Posterior vena cava (tissue), 2 donors: ENCODE measurements at places on chromosomes 4 and X.

DNA sequence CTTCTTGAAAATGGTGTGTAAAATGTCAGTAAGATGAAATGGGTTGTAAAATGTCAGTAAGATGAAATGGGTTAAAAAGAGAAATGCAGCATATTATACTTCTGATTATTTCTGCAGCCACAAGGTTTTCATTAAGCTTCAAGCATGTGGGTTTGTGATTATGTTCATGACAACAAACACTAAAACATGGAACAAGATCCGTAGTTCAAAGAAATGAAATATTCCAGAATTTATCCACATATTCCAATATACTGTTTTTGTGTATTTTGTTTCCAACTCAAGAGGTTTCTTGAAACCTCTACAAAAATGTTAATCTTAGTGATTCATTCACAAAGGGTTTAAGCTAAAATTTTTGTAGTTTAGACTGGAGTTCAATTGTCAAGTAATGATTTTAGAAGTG is 84.0 kb downstream of the ADAMTS3 start:
- DNase-seq = no peak

DNA sequence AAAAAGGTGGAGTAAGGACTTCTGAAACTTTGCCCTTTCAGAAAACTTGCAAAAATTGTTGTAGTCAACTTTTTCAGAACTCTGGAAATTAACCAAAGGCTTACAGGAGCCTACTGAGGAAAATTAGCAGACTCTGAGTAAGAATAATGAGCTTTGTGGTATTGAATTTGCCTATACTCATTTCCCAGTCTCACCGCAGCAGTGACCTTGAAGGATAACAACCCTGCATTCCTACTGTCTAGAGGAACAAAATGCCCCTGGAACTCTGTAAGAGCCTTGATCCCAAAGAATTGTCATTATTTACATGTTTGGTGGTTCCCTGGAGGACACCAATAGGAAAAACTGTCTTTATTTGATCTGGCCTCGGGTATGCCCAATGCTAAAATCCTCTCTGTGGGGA is 57.9 kb downstream of the MND1 start:
- no peak for DNase-seq

DNA sequence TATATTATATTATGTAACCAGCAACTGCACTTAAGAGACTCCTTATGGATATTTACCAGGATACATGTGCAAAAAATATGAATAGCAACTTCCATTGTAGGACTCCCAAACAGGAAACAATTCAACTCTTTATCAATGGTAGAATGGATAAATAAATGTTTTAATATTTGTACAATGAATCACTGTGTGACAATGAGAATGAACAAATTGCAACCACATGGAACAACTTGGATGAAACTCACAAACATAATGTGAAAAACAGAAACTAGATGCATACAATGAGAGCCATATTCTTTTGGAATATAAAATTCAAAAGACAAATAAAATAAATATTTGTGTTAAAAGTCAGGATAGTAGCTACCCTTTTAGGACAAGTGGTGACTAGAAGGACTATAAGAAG is 1015.7 kb downstream of the TECRL start:
- no peak for DNase-seq

DNA sequence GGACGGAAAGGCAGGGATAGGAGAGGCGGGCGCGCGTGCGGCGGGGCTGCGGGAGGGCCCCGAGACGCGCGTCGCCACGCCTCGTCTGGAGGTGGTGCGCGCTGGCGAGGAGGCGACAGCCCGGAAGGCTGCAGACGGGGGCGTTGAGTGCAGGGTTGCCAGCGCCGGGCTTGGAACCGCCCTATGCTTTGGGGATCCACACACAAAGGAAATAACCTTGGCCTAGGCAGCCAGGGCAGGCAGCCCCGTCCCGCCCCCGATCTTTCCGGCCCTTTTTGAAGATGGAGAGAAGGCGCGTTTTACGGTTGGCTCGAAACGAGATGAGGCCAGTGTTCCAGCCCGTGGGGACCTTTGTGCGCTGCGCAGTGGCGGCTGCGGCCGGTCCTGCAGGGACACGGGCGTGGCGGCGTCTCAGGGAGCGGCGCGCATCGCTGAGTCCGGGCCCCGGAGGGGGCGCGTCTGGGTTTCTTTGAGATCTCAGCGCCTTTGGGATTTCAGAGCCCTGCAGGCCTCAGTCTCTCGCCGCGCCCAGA is 50.8 kb upstream of the TRIM2 start:
- DNase-seq = no peak

GRCh38 chr4:41879552-41879951 is 55.7 kb upstream of the TMEM33 start:
- no peak for DNase-seq

DNA sequence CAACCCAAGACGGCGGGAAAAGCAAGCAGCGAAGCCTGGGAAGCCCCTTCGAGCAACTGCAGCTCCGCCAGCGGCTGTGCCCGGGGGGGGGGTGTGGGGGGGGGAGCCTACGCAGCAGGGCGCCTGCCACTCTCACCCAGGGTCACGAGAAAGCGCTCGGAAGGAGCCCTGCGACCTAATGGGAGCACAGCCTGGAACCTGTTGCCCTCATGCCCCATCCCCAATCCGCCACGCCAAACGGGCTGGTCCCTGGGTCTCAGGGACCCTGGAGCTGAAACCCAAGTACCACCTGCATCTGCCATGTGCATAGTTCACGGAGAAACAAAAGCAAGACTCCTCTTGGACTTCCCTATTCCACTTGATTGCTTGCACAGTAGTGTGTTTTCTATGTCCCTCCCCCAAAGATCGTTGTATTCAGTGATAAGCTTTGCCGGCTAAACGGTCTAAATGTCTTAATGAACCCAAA is 359 bp upstream of the GAB3 start:
- no peak for DNase-seq

GRCh38 chr4:52296341-52296740 is 245.2 kb downstream of the SPATA18 start:
- DNase-seq = no peak

DNA sequence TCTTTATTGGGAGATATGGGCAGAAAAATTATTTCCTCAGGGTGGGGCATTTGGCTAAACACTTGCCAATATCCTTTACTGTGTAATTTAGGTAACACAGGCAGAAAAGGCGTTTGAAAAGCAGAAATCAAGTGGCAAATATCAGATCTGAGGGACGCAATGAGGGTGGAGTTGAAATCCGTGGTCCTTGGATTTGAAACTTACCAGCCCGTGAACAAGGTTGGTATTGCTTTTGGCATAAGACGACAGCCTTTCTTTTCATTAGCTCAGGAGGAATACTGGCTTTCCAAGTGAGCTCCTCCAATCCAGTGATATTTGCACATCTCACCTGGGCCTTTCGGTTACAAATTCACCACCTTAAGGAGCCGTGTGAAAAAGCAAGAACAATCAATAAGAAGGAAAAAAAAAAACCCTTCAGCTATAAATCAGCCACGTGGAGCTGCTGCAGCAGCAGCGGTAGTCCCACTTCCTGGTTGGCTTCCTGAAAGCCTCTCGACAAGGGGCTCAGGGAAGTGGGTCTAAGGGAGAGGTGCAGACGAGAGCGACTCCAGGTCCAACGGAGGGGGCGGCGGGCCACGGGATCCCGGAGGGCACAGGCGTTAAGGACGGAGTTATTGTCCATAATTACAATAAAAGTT is 734 bp upstream of the GALNT7 start:
- DNase-seq = no peak
